Activated CD4-positive, alpha-beta T cell treated with anti-CD3 and anti-CD28 coated beads for 36 hours (primary cell): ENCODE measurements at places on chromosomes 7 and 10.

DNA sequence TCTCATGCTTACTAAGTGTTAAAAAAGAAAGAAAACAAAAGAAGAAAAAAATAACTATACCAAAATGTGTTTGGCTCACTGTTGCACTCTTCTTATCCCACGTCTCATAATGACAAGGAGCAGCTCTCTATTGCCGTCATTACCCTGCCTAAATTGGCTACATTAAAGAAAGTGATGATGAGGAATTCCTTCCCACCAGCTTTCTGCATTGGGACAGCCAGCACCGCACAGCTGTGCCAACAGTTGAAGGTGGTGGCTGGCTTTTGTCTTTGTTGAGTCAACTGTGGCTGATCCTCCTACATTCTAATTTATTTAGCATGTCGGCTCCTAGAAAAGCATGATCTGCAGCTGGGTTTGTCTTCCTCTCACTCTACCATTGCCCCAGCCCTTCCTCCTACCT, 751.8 kb downstream of the KCNMA1 start:
- no peaks in the 10 kb centered on the region for H3K36me3 ChIP-seq
- H3K4me1 ChIP-seq = peaks cover 11% of the 10 kb centered on the region
- peaks cover 13% of the 10 kb centered on the region for H3K27me3 ChIP-seq
- H3K27ac ChIP-seq = no peak overlapping the region
- DNase-seq = no peak

DNA sequence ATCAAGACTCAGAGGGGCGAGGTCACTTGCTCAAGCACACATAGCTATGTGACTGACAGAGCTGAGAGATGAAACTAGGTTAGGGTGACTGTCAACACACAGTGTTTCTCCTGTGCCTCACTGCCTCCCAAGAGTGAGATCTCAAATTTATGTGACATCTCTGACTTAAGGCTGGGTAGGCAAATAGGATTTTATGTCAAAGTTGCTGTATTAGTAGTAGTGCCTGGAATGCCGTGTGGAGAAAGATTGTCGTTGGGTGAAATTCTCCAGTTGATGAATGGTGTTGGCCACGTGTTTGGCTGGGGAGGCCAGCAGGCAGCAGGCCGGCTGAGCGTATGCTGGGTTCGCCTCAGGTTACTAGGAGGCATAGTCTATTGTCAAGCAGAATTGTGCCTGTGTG, 148.3 kb upstream of the BMPER start:
- DNase-seq = no peak
- no peaks in the 10 kb centered on the region for H3K27me3 ChIP-seq
- no peak overlapping the region for H3K4me3 ChIP-seq
- H3K4me1 ChIP-seq = no peaks in the 10 kb centered on the region
- no peaks in the 10 kb centered on the region for H3K36me3 ChIP-seq
- no peak overlapping the region for H3K27ac ChIP-seq

- peaks cover 2% of the 10 kb centered on the region for H3K27me3 ChIP-seq
- no peaks in the 10 kb centered on the region for H3K36me3 ChIP-seq
- H3K4me3 ChIP-seq = no peak overlapping the region
- H3K27ac ChIP-seq = no peak overlapping the region
- no peak for DNase-seq
These were observed 874.9 kb downstream of the GRID1 start for GRCh38 chr10:85491652-85492051.

GRCh38 chr10:9189448-9189847, 1135.0 kb downstream of the GATA3 start:
- H3K27me3 ChIP-seq = no peaks in the 10 kb centered on the region
- no peaks in the 10 kb centered on the region for H3K36me3 ChIP-seq
- no peak overlapping the region for H3K4me3 ChIP-seq
- H3K27ac ChIP-seq = no peak overlapping the region

- DNase-seq = no peak
- no peak overlapping the region for H3K4me3 ChIP-seq
- H3K27ac ChIP-seq = no peak overlapping the region
- peaks cover 16% of the 10 kb centered on the region for H3K4me1 ChIP-seq
These were observed 77.5 kb downstream of the CHN2 start for GRCh38 chr7:29272057-29272456.

DNA sequence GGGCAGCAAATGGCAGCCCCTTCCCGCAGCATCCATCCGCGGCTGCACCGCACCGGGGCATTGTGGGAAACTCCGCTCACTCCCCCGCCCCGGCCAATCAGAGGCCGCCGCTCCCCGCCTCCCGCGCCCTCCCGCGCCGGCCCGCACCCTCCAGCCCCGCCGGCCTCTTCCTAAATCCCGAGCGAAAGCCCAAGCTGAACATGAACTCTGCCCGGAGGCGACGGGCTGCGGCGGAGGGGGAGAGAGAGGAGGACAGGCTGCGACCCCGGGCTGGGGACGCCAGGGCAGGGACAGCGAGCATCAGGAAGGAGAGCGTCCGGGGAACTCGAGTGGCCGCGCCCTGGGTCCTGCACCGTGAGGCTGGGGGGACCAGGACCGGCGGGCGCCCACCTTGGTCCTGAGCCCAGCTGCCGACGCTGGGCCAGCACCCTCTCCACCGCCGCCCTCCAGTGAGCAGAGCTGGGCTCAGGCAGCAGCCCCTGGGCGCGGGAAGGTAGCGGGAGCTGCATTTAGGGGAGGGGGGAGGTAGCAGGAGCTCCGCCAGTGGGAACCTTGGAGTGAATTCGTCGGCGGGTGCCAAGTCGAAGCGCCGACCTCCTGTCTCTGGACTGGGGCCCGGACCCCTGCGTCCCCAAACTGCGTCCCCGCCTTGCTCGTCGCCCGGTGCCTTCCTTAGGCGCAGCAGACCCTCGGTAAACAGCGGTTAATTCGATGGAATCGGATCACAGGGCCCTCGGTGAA, at the start of gene DGKI:
Gene DGKI, minus strand, starts transcription at position 148 of the 741 bp plus-strand sequence.
- H3K36me3 ChIP-seq = no peaks in the 10 kb centered on the region
- H3K27me3 ChIP-seq = peaks cover 57% of the 10 kb centered on the region
- no peak within 1 kb of the TSS for H3K27ac ChIP-seq
- peaks cover 6% of the 10 kb centered on the region for H3K4me1 ChIP-seq
- H3K4me3 ChIP-seq = peak within 1 kb of the TSS; percentile 32

DNA sequence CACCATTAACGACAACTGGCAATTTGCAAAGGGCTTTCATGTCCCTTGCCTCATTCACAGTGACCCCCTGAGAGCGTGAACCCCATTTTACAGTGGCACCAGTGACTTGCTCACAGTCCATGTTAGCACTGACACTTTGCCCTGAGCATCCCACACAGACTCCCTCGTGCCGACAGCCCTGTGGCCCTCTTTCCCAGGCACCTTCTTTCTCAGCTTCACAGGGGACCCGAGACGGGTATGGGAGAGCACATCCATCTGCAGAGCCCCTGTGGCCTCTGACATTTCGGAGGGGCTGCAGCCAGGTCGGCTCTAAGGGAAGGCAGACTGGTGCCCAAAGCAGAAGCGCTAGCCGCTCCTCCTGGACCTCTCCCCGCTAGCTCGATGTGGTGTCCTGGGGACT, 10.8 kb downstream of the LOXL4 start:
- no peaks in the 10 kb centered on the region for H3K4me1 ChIP-seq
- no peak overlapping the region for H3K27ac ChIP-seq

- H3K27ac ChIP-seq = no peak overlapping the region
- DNase-seq = no peak
- no peak overlapping the region for H3K4me3 ChIP-seq
- H3K27me3 ChIP-seq = peaks cover 19% of the 10 kb centered on the region
These were observed 14.4 kb downstream of the SCIN start for GRCh38 chr7:12584930-12585329.

DNA sequence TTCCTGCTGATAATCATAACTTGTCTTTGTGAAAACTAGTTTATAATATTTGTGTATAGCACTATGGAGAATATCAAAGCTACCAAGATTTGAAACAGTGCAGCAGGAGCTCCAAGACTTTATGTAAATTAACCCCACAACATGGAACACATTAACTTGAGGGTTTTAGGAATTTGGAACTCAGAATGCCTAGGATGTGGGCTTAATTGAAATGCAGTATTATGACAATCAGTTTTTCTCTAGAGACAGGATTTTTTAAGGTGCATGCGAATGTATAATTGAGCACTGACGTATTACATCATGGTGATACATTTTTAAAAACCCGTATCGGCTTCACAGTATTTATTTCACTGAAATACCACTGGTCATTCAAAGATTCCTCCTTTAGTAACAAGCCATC, 313.1 kb upstream of the DGKB start:
- H3K4me3 ChIP-seq = no peak overlapping the region
- DNase-seq = no peak
- H3K36me3 ChIP-seq = no peaks in the 10 kb centered on the region

- no peak overlapping the region for H3K27ac ChIP-seq
- H3K4me3 ChIP-seq = no peak overlapping the region
- H3K4me1 ChIP-seq = no peaks in the 10 kb centered on the region
- no peak for DNase-seq
- peaks cover 14% of the 10 kb centered on the region for H3K27me3 ChIP-seq
- no peaks in the 10 kb centered on the region for H3K36me3 ChIP-seq
These were observed 190.5 kb upstream of the NRP1 start for GRCh38 chr10:33524966-33525365.

GRCh38 chr7:42768045-42768444, 143.8 kb downstream of the C7orf25 start:
- H3K36me3 ChIP-seq = no peaks in the 10 kb centered on the region
- H3K27ac ChIP-seq = no peak overlapping the region
- no peaks in the 10 kb centered on the region for H3K4me1 ChIP-seq

GRCh38 chr10:34739915-34740314, 75.2 kb downstream of the PARD3 start:
- no peak for DNase-seq
- H3K36me3 ChIP-seq = peaks cover 2% of the 10 kb centered on the region
- H3K4me3 ChIP-seq = no peak overlapping the region
- no peak overlapping the region for H3K27ac ChIP-seq

GRCh38 chr10:71395621-71396020, 1.1 kb upstream of the CDH23 start:
- peaks cover 8% of the 10 kb centered on the region for H3K4me1 ChIP-seq
- no peak overlapping the region for H3K27ac ChIP-seq
- H3K4me3 ChIP-seq = no peak overlapping the region

- peaks cover 21% of the 10 kb centered on the region for H3K27me3 ChIP-seq
- DNase-seq = no peak
- peaks cover 9% of the 10 kb centered on the region for H3K4me1 ChIP-seq
- no peaks in the 10 kb centered on the region for H3K36me3 ChIP-seq
- no peak overlapping the region for H3K4me3 ChIP-seq
These were observed 16.1 kb upstream of the PALD1 start for GRCh38 chr10:70462349-70462984.

GRCh38 chr10:34674176-34674575, 140.9 kb downstream of the PARD3 start:
- no peaks in the 10 kb centered on the region for H3K36me3 ChIP-seq
- H3K4me3 ChIP-seq = no peak overlapping the region
- DNase-seq = no peak
- H3K27ac ChIP-seq = no peak overlapping the region
- peaks cover 8% of the 10 kb centered on the region for H3K27me3 ChIP-seq
- H3K4me1 ChIP-seq = no peaks in the 10 kb centered on the region

DNA sequence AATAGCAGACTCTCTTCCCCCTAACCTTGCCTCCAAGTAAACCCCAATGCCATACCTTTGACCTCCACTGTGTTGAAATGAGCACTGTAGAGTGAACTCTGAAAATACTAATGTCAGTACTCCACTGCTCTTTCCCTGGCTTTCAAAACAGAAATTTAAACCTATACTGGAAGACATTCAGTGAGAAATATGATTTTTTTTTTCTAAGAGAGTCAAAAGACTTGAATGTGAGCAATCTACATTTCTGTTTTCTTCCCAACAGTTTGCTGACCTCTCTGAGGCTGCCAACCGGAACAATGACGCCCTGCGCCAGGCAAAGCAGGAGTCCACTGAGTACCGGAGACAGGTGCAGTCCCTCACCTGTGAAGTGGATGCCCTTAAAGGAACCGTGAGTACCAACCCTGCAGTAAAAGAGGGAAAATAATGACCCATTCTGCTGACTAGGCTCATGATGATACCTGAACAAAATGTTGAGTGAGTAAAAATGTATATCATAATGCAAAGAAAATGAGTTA, 6.4 kb downstream of the VIM start:
- H3K4me1 ChIP-seq = peaks cover 48% of the 10 kb centered on the region
- H3K36me3 ChIP-seq = peaks cover 61% of the 10 kb centered on the region
- no peak overlapping the region for H3K27ac ChIP-seq
- H3K4me3 ChIP-seq = no peak overlapping the region
- no peak for DNase-seq

- H3K36me3 ChIP-seq = no peaks in the 10 kb centered on the region
- H3K27ac ChIP-seq = no peak overlapping the region
- H3K4me1 ChIP-seq = no peaks in the 10 kb centered on the region
- no peak for DNase-seq
These were observed 266.0 kb upstream of the PITRM1 start for GRCh38 chr10:3438606-3439005.

- peak overlapping the region; percentile 69 for H3K27ac ChIP-seq
- peaks cover 21% of the 10 kb centered on the region for H3K36me3 ChIP-seq
- H3K27me3 ChIP-seq = no peaks in the 10 kb centered on the region
These were observed 14.4 kb downstream of the HERPUD2 start for GRCh38 chr7:35680403-35681013.

DNA sequence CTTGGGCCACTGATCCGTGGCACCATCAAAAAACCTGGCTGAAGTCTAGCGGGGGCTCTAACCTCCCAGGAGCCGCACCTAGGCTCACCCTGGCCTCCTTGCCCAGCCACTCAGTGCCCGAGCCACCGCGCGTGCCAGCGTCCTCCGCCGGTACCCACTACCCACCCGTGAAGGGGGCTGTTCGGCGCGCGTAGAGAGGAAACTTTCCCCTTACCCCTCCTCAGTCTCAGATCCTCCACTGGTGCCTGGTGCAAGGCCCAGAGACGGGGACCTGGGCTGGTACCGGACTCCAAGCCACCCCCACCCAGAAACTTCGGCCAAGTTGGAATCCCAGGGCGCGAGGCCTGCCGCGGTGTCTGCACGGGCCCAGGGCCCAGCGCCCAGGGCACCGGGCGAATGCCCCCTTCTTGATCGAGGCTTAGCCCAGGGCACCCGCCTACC, 3.5 kb upstream of the EBF3 start:
- no peak overlapping the region for H3K4me3 ChIP-seq
- DNase-seq = no peak
- H3K27ac ChIP-seq = no peak overlapping the region

- no peaks in the 10 kb centered on the region for H3K27me3 ChIP-seq
- H3K4me1 ChIP-seq = no peaks in the 10 kb centered on the region
- DNase-seq = no peak
- H3K36me3 ChIP-seq = no peaks in the 10 kb centered on the region
- H3K27ac ChIP-seq = no peak overlapping the region
- no peak overlapping the region for H3K4me3 ChIP-seq
These were observed 807.7 kb upstream of the ZWINT start for GRCh38 chr10:57168611-57169240.

- H3K27me3 ChIP-seq = no peaks in the 10 kb centered on the region
- no peaks in the 10 kb centered on the region for H3K4me1 ChIP-seq
- H3K4me3 ChIP-seq = no peak overlapping the region
- no peak for DNase-seq
- no peak overlapping the region for H3K27ac ChIP-seq
These were observed 34.9 kb downstream of the INSYN2A start for GRCh38 chr10:127161482-127161881.

DNA sequence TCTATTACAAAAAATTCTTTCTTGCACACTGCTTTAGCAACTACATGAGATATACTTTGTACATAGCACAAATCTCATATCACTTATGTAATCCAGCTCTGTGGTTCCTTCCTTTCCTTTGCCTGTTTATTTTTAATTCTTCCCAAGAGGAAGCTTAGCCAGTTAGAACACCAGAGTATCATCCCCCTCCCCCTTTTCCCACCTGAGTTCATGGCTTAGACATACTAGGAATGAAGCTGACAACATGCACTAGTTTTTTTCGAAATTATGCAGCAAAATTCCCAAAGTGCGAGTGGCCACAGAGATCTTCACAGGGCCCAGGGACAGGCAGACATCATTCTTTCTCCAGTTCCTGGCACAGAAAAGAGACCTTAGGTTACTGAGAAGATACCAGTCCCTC, 17.8 kb downstream of the CAV1 start:
- peaks cover 16% of the 10 kb centered on the region for H3K27me3 ChIP-seq
- DNase-seq = no peak
- H3K4me1 ChIP-seq = no peaks in the 10 kb centered on the region
- no peaks in the 10 kb centered on the region for H3K36me3 ChIP-seq
